ENCODE measurements at places on chromosomes 4 and X. TPM values are rescaled to one million over a fixed set of nuclear protein-coding genes. Genes with fewer than 3 reads are reported as not detected.

DNA sequence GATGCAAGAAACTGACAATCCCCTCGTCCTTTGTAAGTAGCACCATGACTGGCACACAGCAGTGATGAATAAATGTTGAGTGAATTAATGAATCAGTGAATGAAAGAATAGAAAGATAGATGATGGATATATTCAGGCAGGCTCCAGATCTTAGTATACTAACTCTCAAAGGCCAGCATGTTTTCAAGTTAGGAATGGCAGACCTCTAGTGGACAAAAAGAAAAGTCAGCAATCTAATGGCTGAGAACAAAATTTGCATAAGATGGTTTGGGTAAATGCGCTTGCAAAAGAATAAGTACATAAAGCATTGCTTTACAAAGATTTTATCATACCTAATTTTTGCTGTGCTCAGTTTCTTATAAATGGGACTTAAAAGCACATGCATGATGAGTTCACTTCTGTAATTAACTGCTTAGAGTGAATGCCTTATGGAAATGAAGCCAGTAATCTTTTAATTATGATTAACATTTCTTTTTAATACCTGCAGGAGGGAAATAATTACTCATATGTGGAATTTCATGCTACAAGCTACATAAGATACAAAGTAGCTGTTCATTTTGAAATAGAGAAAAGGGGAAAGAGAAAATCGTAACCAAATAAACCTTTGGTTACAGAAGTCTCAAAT lies 126.9 kb upstream of the GPRIN3 start:
- peak; percentile 12 for DNase-seq

GRCh38 chr4:3111461-3111860 lies 37.0 kb downstream of the HTT start:
- DNase-seq = no peak

DNA sequence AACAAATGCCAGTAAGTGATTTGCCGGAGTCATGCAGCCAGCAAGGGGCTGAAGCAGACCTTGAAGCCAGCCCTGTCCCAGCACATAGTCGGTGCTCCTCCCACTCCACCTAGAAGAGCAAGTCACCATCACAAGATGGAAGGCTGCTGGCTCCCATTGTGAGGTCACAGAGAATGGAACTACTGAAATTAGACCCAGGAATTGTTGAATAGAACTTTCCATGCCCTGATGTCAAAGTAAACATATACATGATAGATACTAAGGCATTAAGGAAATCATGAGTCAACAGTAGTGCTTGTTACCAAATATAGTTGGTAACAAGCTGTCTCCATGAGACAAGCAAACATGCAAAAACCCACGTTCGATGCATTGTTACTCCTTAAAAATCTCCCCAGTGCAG lies 177.1 kb upstream of the MID1 start:
- no peak for DNase-seq

DNA sequence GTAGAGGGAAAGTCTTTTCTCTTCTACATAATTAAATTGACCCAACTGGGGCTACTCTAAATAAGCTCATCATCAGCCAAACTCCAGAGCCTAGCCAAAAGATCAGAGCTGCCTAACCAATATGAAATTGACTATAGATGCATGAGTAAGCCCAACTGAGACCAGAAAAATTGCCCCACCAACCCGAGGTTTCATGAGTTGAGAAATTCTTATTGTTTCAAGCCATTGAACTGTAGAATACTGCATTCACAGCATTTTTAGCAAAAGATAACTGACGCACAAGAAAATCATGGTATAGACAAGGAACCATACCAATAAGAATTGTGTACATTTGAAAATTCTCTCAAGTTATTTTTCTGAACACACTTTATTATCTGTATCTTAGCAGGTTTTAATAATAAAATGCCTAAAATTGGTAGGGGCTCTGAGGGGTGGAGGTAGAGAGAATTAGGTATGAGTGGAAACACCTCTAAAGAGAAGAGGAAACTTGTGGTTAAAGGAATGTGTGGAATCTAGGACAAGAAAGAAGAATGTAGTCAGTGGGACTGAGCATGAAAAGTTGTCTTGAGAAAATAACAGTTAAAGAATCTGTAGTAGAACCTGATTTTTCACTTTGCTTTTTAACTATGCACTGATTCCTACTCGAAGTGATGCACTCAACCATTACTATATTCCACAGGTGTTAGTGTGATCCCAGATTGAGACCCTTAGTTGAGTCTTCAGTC lies 200.9 kb upstream of the PPP1R2C start:
- DNase-seq = no peak

DNA sequence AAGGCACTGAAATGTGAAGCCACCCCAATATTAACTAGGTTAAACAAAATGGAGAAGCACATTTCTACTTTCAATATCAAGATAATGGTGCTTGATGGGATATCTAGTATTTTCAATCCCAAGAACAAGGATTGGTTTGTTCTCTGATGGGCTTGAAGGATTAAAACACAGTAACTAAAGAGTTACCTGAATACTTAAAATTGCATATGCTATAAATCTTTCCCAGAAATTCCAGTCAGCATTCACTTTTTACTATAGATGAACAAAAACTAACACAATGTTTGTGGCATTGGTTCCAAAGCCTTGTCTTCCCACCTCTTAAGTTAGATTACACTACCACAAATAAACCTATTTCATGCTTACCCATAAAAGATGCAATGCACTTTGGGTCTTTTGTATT lies 3.9 kb upstream of the PCDH10 start:
- no peak for DNase-seq

GRCh38 chrX:131874300-131874699 lies 148.8 kb upstream of the STK26 start:
- DNase-seq = no peak

- no peak for DNase-seq
Measured at GRCh38 chrX:38871129-38872029, 70.1 kb downstream of the MID1IP1 start.

- no peak for DNase-seq
Measured at GRCh38 chrX:39670281-39670680, 427.5 kb downstream of the BCOR start.

DNA sequence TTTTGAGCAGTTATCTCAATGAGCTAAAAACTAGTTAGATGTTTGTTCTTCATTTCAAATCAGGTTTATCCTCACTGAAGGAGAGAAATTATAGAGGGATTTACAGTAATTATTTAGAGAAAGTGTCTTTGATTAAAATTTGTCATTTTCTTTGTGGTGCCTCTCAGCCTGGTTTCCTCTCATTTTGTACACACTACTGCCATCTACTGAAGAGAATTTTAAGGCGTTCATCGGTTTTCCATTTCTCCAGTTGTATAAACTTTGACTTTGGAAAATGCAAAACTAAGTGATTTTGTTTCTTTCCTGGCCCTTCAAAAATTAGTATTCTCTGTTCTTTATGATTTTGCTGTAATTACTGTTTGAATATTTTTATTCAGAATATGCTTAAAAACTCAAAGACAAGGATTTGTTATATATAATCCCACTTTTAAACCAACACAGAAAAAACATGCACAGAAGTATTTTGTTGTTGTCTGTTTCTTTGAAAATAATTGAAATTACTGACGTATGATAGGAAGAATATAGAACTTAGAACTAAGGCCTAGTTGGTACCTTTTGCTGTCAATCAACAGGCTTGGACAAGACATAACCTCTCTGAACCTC lies 34.4 kb upstream of the ANXA3 start:
- DNase-seq = no peak

GRCh38 chr4:119068529-119068962 lies 67.1 kb upstream of the MYOZ2 start:
- DNase-seq = no peak

DNA sequence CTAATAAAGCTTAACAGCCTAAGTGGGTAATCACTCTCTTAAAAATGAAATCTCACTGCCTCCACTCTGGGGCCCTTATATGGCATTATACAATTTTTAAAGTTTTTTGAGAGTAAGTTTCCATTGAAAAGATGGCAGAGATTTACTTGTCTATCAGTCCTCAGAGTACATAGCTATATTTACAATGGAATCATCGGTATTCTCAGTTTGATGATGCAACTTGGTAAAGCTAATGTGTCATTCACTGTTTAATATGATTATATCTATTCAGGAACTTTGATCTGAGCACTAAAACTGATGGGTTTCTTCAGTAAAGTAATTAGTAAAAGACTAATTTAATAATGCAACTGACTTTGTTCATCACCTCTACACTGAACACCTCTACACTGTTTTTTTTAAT lies 51.6 kb downstream of the CT47B1 start:
- no peak for DNase-seq

GRCh38 chr4:20159516-20159915 lies 92.2 kb upstream of the SLIT2 start:
- no peak for DNase-seq

DNA sequence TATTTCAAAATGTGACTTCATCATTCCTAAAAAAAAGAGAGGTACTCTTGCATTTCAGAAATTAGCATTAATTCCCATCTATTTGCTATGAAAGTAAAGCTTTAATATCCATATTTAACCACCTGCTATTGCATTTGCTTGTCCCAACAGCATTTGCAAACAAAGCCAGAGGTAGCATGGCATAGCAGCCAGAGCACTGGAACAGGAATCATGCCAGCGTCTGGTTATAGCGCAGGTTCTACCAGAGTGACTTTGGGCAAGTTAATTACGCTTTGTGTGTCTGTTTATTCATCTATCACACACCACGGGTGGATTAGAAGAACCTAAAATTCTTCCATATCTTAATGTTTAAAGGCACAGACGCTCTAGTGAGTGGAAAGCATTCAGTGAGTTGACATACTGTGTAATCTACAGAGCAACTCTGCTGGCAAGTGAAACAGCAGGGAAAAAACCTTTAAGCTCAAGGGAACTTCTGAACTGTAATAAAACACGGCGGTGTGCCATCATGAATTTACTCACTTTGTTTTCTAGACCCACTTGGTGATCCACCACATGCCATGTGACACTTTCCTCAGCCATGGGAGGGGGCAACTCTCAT lies 76.6 kb upstream of the QRFPR start:
- DNase-seq = no peak

- no peak for DNase-seq
Measured at GRCh38 chr4:85408301-85408700, 66.6 kb upstream of the ARHGAP24 start.

Gene AADAT
- 2.4 TPM for total RNA-seq

Gene KCND1
- total RNA-seq = 6.5 TPM

Gene TMSB15A
- not detected for total RNA-seq

Gene CCNA2
- total RNA-seq = 2.9 TPM

Gene ARMCX1
- 33.0 TPM for total RNA-seq

Gene PARM1
- total RNA-seq = 92.3 TPM
